ENCODE measurements at places on chromosomes 5 and 9. TPM values are rescaled to one million over a fixed set of nuclear protein-coding genes. Genes with fewer than 3 reads are reported as not detected.

GRCh38 chr5:18799482-18800128 is 1165.3 kb downstream of the TAF11L14 start:
- H3K36me3 ChIP-seq = no peaks in the 10 kb centered on the region
- peak overlapping the region; percentile 33 for H3K27ac ChIP-seq
- H3K27me3 ChIP-seq = peaks cover 3% of the 10 kb centered on the region
- peaks cover 8% of the 10 kb centered on the region for H3K4me1 ChIP-seq
- no peak overlapping the region for H3K4me3 ChIP-seq
- no peak for DNase-seq

DNLZ gene
- 16.2 TPM for total RNA-seq

GRCh38 chr5:42812620-42813019 is 928 bp upstream of the SELENOP start:
- DNase-seq = no peak
- no peak overlapping the region for H3K4me3 ChIP-seq
- no peaks in the 10 kb centered on the region for H3K27me3 ChIP-seq
- peaks cover 35% of the 10 kb centered on the region for H3K4me1 ChIP-seq
- peak overlapping the region; percentile 98 for H3K27ac ChIP-seq

GRCh38 chr9:94798708-94799107 is 72.2 kb downstream of the AOPEP start:
- peaks cover 24% of the 10 kb centered on the region for H3K4me1 ChIP-seq
- no peak overlapping the region for H3K27ac ChIP-seq
- H3K4me3 ChIP-seq = no peak overlapping the region
- no peak for DNase-seq

DNA sequence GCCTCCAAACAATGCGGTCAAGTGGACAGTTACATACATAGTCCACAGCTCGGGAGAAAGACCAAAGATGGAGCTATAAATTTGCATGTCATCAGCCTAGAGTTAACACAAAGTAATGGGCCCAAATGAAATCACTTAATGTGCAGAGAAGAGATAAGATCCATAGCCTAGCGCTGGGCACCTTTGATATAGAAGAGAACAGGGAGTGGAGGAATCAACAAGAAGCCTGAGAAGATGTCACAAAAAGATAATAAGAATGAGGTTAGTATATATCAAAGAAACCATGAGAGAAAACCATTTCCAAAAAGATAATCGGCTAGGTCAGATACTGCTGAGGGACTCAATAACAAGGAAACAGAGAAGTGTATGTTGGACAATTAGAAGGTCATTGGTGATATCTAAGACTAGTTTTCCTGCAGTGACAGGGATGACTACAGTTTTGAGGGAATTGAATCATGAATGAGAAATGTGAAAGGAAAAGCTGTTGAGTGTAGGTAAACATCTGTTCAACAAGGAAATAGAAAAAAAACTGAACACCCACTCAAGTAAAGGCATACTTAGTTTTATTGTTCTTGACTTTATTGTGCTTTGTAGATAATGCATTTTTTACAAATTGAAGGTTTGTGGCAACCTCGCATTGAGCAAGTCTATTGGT is 68.7 kb upstream of the CDH6 start:
- H3K27ac ChIP-seq = no peak overlapping the region
- H3K4me3 ChIP-seq = no peak overlapping the region
- H3K4me1 ChIP-seq = peaks cover 8% of the 10 kb centered on the region
- H3K36me3 ChIP-seq = no peaks in the 10 kb centered on the region
- no peak for DNase-seq

- no peak for DNase-seq
- no peaks in the 10 kb centered on the region for H3K27me3 ChIP-seq
Measured at GRCh38 chr5:97044052-97044451, 98.4 kb downstream of the LIX1 start.

GRCh38 chr5:127311349-127311748 is 20.8 kb downstream of the MEGF10 start:
- no peaks in the 10 kb centered on the region for H3K36me3 ChIP-seq
- no peak for DNase-seq
- H3K4me1 ChIP-seq = peaks cover 4% of the 10 kb centered on the region
- no peak overlapping the region for H3K27ac ChIP-seq

GRCh38 chr5:74372502-74373064 is 267.9 kb downstream of the ENC1 start:
- no peaks in the 10 kb centered on the region for H3K36me3 ChIP-seq
- H3K27ac ChIP-seq = no peak overlapping the region
- H3K4me3 ChIP-seq = no peak overlapping the region
- no peak for DNase-seq
- no peaks in the 10 kb centered on the region for H3K4me1 ChIP-seq
- no peaks in the 10 kb centered on the region for H3K27me3 ChIP-seq

DNA sequence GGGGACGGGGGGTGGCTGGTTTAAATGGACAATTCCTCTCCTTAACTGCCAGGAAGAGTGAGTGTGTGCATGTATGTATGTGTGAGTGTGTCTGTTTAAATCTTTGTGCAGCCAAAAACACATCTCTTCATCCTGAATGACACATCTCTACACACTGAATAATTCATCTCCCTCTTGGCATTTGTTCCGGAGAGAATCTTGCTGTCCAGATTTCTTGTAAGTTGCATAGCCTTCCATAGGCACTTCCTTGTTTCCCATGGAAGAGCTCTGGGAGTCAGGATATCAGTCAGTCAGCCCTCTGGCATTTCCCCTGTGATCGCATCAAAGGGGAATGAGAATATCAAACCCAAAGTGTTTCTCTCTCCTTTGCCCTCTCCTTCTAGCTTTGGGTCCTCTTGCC is 74.7 kb downstream of the WWC1 start:
- no peak overlapping the region for H3K4me3 ChIP-seq
- no peaks in the 10 kb centered on the region for H3K27me3 ChIP-seq
- DNase-seq = no peak
- H3K36me3 ChIP-seq = peaks cover 5% of the 10 kb centered on the region
- peaks cover 44% of the 10 kb centered on the region for H3K4me1 ChIP-seq

OR1Q1 gene
- total RNA-seq = not detected

PCDHGA4 gene
- total RNA-seq = 1.2 TPM

PTGES gene
- total RNA-seq = 0.19 TPM

CCDC192 gene
- 0.60 TPM for total RNA-seq

ETF1 gene
- total RNA-seq = 77.6 TPM

GRCh38 chr5:77266291-77266690 is 55.8 kb downstream of the PDE8B start:
- DNase-seq = no peak
- H3K4me1 ChIP-seq = no peaks in the 10 kb centered on the region
- H3K27ac ChIP-seq = no peak overlapping the region
- H3K36me3 ChIP-seq = no peaks in the 10 kb centered on the region
- H3K27me3 ChIP-seq = peaks cover 2% of the 10 kb centered on the region

DNA sequence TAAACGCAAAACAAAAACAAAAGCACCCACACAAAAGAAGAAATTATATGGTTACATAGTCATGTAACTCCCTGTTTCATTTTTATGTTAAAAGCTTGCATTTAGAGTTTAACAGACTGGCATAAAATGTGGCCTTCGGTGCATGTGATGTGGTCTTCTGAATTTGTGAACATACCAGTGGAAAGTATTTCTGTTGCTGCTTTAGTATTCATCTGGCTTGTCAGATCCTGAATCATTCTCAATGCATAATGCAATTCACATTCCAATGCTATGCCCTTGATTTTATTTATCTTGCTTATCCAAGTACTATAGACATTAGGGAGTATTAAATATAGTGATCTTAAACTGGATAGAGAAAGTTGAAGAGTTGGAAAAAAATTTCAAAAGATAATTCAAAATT is 740.2 kb upstream of the ZNF608 start:
- H3K27ac ChIP-seq = no peak overlapping the region
- peaks cover 47% of the 10 kb centered on the region for H3K4me1 ChIP-seq
- H3K36me3 ChIP-seq = no peaks in the 10 kb centered on the region
- H3K27me3 ChIP-seq = no peaks in the 10 kb centered on the region
- DNase-seq = no peak
- H3K4me3 ChIP-seq = no peak overlapping the region

HDHD3 gene
- total RNA-seq = 83.9 TPM

DNA sequence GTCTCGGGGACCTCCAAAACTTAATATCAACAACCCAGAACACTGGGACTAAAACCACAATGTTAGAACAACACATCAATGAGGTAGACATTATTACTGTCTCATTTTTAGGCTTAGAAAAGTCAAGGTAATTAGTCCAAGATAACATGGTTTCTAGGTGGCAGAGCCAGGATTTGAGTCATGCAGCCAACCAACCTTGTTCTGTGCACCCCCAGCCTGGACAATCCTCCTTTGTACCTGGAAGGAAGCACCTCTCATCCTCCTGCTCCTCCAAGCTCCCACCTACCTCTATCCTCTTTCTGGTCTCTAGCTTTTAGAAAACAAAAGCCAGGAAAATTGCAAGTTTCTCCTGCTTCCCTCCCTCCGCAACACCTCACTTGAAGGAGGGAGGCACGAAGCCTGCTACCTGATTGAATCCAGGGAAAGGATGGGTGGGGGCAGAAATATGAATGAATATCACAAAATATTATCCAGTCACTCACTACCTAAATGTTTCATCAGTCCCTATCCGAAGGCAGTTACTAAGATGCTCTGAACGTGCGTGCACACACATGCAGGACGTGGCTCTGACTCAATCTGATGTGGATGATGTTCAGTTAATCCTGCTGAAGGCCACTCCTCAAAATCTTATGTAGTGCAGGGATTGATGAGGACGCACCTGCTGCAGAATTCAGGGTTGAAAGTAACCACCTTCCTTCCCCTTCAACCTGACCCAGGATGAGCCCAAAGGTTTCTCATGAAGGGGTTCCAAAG is 26.3 kb upstream of the TTC1 start:
- H3K4me1 ChIP-seq = no peaks in the 10 kb centered on the region
- H3K27me3 ChIP-seq = peaks cover 81% of the 10 kb centered on the region
- no peaks in the 10 kb centered on the region for H3K36me3 ChIP-seq
- no peak overlapping the region for H3K4me3 ChIP-seq
- H3K27ac ChIP-seq = no peak overlapping the region

NR5A1 gene
- 0.49 TPM for total RNA-seq

- H3K27me3 ChIP-seq = no peaks in the 10 kb centered on the region
- H3K36me3 ChIP-seq = peaks cover 25% of the 10 kb centered on the region
- no peak overlapping the region for H3K27ac ChIP-seq
- H3K4me3 ChIP-seq = no peak overlapping the region
- no peaks in the 10 kb centered on the region for H3K4me1 ChIP-seq
Measured at GRCh38 chr9:35048511-35048910, 23.9 kb downstream of the VCP start.

DNA sequence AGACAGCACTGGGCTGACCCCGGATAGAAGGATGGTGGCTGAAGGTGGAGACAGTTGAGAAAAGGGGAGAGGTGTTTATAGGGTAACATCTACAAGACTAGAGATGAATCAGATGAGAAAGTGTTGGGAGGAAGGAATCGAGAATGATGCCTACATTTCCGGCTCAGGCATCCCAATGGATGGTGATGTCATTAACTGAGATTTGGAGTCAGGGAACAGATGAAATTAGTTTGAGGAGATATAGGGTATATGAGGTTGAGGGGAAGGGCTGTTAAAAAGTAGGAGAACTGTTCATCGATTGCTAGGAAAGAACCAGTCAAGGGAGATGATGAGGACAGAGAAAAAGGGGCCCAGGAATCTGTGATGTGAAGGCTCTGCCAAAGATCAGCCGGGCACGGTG is 24.7 kb upstream of the IQGAP2 start:
- no peak overlapping the region for H3K27ac ChIP-seq
- no peak for DNase-seq
- no peaks in the 10 kb centered on the region for H3K27me3 ChIP-seq
- peaks cover 9% of the 10 kb centered on the region for H3K4me1 ChIP-seq
- H3K4me3 ChIP-seq = no peak overlapping the region

DNA sequence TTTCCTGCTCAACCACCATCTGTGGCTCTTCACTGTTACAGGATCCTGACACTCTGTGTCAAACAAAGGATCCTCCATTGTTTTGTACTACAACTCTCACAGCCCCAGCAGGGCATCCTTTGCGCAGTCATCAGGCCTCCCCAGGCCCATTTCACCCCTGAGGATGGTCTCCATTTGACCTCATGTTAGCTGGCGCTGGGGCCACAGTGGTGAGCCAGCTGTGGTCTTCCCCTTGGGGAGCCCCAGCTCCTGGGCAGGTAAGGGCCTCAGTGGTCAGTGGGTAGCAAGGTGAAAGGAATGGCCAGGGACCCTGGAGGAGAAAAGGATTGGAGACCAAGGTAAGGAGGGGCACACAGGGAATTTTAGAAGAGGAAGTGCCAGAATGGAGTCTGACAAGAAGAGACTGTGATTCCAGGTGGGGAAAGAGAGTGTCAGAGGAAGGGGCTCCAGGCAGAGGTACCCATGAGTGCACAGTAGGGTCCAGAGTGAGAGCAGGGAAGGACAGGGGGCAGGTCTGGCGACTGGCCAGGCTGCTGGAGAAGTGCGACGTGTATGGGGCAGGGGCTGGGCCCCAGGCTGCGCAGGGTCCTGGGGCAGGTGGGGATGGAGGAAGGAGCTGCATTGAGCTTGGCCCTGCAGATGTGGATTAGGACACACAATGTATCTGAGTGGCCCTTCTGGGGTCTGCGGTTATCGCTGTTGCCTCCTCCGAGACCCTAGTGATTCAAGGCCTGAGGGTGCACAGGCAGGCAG is 109.9 kb downstream of the PHF2 start:
- peaks cover 14% of the 10 kb centered on the region for H3K27me3 ChIP-seq
- peaks cover 1% of the 10 kb centered on the region for H3K36me3 ChIP-seq
- DNase-seq = no peak
- H3K27ac ChIP-seq = no peak overlapping the region
- peaks cover 4% of the 10 kb centered on the region for H3K4me1 ChIP-seq

DNA sequence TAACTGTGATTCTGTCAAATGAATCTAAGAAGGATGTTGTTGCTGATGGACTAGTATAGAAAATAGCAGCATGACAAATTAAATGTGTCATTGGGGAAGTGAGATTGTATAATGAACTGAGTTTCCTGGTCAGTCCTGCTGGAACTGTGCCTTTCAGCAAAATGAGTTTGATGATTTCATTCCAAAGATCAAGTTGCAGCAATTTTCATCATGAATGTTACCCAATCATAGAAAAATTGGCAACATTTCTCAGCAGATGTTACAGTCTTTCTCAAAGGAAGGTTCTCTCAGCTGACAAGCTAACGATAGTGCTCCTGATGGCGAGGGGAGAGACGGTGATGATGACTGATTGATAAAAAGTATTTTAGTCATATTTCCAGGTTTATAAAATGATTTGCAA is 10.7 kb downstream of the PCDHAC2 start:
- H3K27ac ChIP-seq = no peak overlapping the region
- no peaks in the 10 kb centered on the region for H3K36me3 ChIP-seq
- no peak for DNase-seq
- H3K27me3 ChIP-seq = no peaks in the 10 kb centered on the region

ANKRD55 gene
- not detected for total RNA-seq
